Stimulated activated CD4-positive, alpha-beta T cell treated with anti-CD3 and anti-CD28 coated beads, Interleukin-1b, Interleukin-23, amount 100 ng/mL, for 4 hours (primary cell): ENCODE measurements at places on chromosomes 16 and 17.

DNA sequence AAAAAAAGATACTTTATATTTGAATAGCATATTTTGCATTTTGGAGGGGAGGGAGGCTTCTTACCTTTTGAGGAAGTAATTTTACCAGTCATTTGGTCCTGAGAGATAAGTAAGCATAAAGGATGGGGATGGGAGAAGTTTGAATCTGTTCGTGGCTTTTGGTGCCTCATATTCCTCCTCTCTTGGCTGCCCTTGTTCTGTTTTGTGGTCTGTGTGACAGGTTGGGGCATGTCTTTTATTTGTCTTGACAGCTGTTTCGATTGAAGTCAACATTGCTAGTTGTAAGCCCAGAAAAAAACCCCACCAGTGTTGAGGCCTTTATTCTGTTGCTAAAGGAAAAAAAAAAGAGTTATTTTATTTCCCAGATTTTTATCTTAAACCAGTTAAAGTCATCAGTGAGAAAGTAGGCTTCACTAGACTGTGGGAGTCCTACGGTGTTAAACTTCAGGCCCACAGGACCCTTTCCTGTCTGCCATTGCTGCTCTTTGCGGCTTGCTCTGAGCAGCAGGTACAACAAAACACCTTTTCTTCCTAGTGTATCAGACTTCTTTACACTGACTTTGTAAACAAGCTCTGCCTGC is 11.4 kb downstream of the SLC7A6 start:
- no peak for DNase-seq

GRCh38 chr17:2701996-2702741 is 9.4 kb downstream of the CLUH start:
- no peak for DNase-seq

GRCh38 chr16:15613676-15614075 is 29.3 kb downstream of the MARF1 start:
- no peak for DNase-seq

GRCh38 chr17:76644995-76645394 is 1.4 kb upstream of the ST6GALNAC1 start:
- no peak for DNase-seq

GRCh38 chr17:5531085-5531418 is 44.7 kb downstream of the MIS12 start:
- DNase-seq = no peak

DNA sequence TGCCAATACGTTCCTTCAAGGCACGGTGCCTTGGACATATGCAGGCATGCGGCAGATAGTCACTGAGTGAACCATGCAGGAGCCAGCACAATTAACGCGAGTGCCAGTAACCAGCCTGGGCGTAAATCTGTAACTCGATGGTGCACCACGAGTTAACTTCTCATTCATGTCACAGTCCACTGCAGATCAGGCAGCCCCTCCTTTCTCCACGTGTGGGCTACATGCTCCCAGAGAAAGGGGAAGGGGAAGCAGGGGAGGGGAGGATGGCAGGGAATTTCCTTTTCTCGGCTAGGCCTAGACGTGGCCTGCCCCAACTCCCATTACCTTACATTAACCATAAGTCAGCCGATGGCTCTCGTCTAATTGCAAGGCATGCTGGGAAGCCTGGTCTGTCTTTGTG is 287.9 kb downstream of the CPPED1 start:
- DNase-seq = no peak

DNA sequence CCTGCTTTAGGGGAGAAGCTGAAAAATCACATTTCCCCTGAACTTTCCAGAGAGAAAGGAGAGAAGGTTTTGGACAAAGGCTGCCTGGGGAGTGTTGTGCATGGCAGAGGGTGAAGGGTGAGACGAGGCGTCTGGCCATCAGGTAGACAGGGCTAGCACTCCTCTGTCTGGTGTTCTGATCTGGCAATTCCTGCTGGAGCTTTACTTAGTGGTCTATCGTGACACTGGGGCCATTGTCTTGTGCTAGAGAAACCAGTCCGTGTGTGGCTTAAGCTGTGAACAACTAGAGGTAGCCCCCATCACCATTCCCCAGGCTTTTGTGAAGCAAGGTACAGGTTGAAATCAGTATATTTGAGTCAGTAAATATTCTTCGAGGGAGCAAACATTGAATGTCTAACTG is 8.5 kb downstream of the RHBDL3 start:
- no peak for DNase-seq

- DNase-seq = no peak
These were observed 21.7 kb upstream of the SP6 start for GRCh38 chr17:47872651-47873161.

DNA sequence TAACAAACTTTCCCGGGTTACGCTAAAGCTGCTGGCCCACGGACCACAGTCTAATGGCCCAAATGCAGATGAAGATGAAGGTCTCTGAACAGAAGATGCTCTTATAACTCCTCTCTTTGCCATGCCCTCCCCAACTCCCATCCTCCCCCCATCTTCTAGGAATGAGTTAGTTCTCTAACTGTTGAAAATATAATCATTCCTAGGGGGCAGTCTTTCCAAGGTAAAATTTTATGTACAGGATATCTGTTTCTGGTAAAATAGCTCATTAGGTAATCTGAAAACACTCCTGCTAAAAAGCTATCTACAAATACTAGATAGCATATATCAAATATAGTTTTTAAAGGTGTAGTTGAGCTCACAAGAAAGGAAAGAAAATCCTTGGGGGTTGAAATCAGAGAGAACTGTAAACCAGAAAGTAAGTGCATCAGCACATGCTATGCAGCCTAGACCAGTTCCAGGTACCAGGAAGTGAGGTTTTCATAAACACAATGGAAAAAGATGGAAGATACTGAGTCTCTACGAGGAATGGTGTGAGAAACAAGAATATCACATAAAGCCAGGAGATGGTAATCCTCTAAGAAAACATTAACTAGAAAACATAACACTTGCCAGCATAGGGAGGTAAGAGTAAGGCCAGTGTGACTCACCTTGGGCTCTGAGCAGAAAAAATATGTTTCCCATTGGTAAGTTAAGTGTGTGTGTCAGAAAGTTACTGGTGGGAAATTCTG is 38.1 kb downstream of the CMC2 start:
- DNase-seq = no peak

- DNase-seq = no peak
These were observed 10.0 kb upstream of the SLC4A1 start for GRCh38 chr17:44277976-44278375.

GRCh38 chr17:42674755-42675347 is 1.9 kb downstream of the PLEKHH3 start:
- DNase-seq = no peak

DNA sequence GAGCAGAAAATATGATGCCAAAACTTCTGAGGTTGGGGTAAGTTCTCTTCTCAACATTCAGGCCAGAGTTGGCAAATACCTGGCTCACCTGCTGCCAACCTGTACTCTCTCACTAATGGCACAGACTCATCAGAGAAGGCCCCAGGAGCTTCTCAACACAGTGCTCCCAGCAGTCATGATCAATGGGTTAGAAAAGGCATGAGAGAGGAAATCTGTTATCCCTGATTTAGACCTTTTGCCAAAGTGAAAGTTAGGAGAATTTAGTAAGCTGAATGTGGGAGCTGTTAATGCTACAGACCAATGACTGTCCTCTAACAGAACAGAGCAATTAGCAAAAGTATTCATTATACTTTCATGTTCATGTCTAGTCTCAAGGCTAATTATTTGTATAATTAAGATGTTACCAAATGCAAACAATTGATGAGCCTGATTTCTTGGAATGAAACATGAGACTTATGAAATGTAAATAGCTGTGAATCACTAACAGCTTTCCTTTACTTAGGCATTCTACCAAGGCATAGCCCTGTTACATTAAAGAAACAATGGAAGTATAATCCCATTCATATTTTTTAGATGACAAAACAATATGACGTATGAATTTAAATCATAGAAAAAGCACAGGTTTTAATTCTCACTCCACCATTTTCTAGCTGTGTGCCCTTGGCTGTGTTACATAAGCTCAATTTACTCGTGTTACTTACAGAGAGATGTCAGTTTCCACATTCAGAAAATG is 68.7 kb upstream of the MARCHF10 start:
- DNase-seq = no peak

DNA sequence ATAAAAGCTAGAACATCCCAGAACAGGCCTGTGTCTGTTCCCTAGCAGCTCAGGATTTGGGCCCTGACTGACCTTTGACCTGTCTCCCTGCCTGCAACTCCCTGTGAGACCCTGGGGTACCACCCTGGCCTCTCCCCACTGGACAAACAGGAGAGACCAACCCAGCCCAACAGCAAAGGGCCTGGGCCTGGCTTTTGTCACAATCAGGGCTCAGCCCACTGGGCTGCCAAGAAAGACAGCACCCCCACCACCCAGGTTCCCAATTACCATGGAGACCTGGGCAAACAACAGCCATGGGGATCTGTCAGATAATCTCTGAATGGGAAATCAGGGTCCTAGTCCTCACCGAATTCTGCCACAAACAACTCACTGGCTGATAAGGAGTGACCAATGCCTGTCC is 11.1 kb downstream of the PLLP start:
- no peak for DNase-seq

GRCh38 chr16:55236655-55237054 is 87.3 kb upstream of the IRX6 start:
- no peak for DNase-seq

DNA sequence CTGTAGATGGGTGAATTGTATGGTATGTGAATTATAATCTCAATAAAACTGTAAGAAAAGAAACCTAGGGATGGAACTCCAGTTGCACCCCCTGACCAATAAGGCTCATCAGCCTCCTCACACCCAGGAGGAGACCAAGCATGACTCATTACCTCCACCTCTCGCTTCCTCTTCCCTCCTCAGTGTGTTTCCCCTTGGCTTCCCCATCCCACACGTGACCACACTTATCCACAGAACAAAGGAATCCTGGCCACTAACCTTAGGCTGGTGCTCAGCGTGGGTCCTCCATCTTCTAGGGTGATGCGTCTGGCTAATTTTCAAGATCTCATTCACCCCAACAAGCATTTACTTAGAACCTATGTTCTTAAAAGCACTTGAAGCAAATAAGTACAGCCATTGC is 36.2 kb upstream of the MAP3K14 start:
- DNase-seq = peak; percentile 7

DNA sequence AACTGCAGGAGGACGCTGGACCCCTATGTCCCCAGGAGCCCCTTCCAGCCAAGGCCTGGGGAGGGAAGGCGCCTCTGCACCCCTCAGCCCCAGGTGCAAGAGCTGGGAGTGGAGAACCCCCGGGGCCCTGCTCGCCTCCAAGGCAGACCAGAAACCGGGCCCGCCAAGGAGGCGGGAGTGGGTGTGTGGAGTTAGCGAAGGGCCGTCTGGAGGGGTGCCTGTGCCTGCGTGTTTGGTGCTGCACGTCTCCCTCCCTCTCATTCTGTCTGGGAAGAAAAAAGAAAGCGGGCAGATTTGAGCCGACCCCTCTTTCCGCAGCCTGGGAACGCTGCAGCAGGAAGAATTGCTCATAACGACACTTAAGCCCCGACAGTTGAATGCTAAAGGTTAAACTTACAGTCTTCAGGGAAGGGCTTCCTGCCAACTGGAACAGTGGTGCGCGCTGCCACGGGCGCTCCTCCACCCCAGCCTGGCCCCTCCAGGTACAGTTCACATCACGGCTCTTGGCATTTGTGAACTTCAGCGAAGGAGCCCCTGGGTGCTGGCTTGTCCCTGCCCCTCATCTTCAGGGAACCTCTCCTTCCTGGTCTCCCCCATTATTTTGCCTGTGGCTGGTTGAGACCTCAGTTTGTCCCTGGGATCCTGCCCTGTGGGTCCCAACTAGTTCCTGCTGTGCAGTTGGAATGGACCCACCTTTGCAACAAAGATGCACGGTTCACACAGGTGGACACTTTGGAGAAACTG is 19.2 kb upstream of the ZFHX3 start:
- DNase-seq = no peak

DNA sequence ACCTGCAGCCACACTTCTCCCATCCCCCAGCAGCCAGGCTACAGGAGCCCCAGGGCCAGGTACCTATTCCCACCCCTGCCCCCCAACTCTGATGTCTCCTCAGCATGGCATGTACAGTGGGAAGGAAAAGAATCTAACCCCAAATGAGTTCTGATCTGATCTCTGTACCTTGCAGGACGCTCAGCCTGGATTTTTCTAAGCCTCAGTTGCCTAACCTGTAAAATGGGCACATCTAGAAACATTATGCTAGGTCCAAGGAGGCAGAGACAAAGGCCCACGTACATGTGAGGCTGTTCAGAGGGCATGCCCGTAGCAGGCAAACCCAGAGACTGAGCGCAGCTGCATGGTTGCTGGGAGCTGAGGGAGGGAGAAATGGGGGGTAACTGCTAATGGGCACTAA is 35.1 kb downstream of the SLC38A8 start:
- DNase-seq = no peak

- DNase-seq = no peak
These were observed 6.3 kb upstream of the ABCC1 start for GRCh38 chr16:15942931-15943690.
